ENCODE measurements at places on chromosomes 12 and 14.

GRCh38 chr14:42921901-42922300 lies 1315.2 kb downstream of the LRFN5 start:
- DNase-seq: no peak

DNA sequence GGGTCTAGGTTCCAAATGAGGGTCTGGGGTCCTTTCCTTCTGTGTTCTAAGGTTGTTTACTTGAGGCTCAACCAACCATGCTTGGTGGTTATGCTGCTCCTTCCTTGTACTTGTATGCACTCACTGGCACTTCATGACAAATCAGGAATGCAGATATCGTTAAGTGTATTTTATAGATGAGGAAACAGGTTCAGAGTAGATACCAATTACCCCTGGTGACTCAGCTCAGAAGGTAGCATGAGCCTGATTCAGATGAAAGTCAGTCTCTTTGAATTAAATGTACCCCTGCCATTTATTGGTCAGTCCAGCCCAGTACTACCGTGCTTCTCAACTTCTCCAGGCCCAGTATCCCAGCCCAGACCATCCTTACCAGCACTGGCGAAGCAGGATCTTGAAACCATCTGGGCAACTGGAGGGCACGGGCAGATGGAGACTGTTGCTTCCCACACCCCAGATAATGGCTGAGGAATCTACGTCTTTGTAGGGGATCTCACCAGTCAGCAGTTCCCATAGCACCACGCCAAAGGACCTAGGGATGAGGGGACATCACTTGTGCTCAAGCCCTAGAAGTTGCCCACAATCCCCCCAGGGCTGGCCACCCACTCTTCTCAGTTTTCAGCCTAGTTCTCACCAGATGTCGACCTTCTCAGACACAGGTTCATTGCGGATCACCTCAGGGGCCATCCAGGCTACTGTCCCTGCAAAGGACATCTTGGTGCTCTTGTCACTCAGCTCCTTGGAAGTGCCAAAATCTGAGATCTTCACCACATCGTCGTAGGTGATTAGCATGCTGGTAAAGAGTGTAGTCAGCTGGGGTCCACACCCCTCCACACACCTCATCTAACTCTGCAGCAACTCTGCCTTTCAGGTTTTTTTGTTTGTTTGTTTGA lies 14.3 kb downstream of the MAP3K12 start:
- no peak for DNase-seq

DNA sequence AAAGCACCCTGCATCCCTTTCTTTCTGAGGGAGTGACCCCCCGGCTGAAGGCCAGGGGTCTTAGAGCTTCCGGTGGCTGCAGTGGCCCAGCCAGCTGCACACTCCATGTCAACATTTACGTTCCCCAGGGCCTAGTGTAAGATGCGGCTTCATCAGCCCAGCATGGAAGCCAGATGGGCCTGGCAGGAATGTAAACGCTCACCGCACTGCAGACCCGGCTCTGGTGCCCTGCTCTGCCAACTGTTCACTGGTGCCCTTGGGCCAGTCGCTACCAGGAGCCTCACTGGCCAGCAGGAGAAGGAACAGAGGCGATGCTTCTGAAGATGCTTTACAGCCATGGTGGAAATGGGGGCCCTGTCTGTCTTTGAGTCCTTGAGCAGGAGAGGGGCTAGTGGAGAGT lies 8.6 kb upstream of the TMEM119 start:
- DNase-seq: no peak

GRCh38 chr14:102316338-102316742 lies 3.2 kb upstream of the ZNF839 start:
- DNase-seq: no peak

DNA sequence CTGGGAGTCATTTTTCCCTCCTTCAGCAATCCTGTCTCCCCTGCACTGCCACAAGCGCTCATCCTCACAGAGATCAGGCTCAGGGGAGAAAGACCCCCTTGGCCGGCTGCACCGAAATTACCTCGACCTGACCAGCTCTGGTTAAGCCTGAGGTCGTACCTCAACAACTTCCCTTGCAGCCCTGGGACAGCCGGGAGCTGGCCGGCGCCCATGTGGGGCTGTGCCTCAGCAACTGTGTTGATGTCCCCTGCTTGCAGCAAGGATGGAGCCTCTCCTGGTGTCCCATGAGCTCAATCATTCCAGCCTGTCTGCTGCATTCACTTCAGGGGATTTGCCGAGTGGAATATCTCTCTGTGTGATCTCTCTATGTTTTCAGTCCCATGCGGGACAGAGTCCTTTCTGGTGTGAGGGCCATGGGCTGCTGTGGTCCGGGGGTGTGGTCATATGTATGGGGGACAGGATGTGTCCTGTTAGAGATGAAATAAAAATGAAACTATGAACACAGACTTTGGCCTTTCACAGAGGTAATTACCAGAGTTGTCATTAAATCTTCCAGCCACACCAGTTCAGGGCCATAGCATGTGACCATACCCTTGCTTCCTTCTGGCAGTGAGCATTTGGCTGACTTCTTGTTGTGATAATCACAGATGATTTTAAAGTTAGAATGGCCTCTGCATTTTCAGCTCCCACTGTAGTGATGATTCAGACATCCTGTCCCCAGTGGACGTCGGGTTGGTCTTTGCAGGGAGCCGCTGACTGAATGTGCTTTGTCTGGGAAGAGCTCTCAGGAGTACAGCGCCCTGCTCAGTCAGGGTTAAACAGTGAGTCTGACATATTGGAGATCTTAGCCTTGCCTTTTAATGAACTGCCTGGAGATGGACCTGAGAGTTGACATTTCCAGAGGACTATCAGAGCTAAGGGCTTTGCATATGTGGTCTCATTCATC lies 405.9 kb downstream of the AACS start:
- no peak for DNase-seq

DNA sequence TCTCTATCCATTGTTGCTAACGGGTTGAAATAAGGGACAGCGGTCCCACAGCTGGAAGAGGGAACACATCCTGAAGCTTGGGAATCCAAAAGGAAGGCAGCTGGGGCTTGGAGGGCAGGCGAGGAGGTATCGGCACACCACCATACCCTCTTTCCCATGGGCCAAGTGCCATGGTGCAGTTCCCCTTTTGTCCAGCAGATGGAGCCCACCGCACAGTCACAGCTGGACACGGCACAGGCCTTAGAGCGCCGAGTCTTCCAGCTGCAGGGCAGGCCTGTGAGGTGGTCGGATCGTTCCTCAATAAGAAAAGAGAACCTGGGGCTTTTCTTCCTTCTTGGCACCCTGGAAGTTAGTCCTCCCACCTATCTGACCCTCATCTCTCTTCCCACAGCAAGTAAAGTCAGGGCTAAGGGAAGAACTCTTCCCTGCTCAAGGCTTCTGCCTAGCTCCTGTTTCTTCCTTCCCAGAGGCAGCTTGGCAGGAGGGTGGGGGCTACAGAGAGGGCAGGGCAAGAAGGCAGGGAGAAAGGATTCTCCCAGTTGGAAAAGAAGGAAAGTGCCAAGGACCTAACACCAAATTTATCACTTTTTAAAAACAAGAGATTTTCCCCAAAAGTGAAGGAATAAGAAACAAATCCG lies 8.6 kb downstream of the PPP1R1A start:
- DNase-seq: no peak

DNA sequence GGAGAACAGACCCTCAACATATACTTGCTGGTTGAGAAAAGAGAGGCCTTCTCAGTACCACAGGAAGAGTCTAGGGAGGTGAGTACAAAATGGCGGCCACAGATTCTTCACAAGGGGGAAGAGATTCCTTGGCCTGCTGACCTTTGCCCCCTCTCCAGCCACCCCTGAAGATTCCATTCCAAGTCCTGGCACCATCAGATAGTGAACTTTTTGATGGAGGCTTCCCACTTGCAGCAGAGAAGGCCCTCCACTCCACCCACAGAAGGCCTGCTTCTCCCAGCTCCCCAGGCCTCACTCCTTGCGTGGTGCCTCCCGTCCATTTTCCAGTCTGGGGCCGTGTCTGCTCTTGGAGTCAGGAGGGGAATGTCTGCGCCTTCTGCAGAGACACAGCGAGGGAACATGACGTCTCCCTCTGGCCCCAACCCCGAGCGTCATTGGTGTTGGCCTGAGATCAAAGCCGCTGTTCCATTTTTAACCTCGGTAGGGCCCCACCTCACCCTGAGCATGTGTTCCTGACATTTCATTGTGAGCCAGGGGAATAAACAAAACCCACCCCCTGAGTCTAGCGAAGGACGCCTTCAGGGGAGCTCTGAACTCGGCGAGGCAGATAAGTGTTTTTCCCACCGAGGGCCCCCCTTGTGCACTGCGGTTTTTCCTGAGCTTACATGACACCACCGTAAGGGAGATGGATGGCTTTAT lies 268.7 kb upstream of the TBX3 start:
- DNase-seq: no peak

DNA sequence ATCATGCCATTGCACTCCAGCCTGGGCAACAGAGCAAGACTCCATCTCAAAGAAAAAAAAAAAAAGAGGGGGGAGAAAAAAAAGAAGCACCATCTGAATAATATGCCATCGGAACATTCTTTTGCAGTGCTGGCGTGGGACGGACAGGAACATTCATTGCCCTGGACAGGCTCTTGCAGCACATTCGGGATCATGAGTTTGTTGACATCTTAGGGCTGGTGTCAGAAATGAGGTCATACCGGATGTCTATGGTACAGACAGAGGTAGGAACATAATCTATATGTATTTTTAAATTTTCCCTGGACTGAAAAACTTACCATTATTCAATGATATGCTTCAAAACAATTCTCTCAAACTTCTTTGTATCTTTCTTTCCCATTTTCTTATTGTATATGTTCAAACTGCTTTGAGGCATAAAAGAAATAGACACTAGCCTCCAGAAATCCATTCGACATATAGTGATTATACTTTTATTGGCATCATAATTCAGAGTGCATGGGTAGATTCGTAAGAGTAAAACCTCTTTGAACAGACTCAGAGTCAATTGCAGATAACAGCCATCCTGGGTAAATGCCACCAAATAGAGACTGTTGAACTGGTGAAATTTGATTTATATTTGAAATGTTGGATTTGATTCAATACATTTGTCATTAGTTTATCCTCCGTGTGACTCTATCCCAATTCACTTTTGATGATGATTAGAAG lies 199.7 kb downstream of the EPS8 start:
- DNase-seq: no peak

DNA sequence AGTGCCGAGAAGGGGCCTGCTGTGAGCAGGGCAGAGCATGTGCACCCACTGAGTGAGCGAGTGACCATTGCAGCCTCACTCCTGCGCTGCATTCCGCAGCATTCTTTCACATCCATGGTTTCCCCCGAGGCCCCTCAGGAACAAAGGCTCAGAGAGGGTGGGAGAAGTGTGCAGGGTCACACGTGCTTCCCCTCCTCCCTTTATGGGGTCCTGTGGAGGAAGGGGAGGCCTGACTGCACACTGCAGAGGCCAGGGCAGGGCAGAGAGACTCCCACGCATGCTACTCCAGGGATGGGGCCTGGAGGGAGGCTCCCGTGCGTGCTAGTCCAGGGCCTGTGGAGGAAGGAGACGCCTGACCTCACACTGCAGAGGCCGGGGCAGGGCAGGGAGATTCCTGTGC lies 63.2 kb downstream of the DIO3 start:
- DNase-seq: no peak

GRCh38 chr12:95216711-95217376 lies 423 bp downstream of the FGD6 start:
- DNase-seq: no peak

DNA sequence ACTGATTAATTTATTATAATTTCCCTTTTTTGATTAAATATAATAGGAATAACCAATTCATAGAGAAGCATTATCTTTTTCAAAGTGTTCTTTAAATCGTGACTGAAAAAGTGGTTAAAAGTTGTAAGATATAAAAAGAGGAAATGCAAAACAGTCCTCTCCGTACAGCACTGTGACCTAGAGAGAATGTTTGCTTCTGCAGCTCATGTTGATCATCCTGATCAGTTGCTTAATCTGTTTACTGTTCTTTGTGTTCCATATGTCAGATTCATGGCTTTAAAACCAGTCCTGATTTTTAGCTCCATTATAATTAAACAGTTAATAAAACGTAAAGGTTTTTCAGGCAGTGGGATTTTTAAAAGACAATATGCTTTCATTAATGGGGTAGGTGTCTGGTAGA lies 4.7 kb downstream of the TTC8 start:
- no peak for DNase-seq

- no peak for DNase-seq
Observed at GRCh38 chr12:71999795-72000194, 61.1 kb downstream of the TPH2 start.

DNA sequence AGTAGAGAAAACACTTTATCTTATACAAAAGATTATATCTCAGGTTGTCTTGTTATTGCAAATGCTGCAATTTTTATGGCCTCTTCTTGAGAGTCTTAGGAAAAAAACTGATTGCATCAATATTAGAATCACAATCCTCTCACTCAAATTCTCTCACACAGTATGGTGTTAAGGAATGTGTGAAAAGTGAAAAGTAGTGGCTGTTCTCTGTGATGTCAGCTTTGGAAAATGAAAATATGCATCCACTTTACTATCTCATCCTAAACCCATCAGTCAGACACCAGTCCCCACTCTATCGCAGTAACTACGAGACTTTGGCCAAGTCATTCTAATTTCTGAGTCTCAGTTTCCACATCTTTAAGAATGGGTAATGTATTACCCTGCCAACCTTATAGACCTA lies 32.6 kb upstream of the NTF3 start:
- no peak for DNase-seq

DNA sequence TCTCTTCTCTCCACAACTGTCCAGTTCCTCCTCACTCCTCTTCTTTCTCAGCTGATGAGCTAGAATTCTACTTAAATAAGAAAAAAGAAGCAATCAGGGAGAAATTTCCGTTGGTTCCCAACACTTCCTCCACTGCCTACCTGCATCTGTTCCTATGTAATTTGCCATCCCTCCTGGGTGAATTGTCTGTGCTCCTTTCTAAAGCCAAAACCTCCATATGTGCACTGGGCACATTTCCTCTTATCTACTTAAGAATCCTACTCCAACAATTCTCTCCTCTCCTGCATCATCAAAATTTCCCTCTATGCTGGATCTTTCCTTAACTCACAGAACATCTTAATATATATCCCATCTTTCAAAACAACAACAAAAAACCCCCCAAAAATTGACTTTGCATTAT lies 35.2 kb downstream of the GPR65 start:
- DNase-seq: no peak

GRCh38 chr12:21073822-21074460 lies 57.1 kb upstream of the SLCO1B1 start:
- no peak for DNase-seq

- no peak for DNase-seq
Observed at GRCh38 chr12:52401526-52401925, 4.6 kb downstream of the KRT82 start.

- DNase-seq: no peak
Observed at GRCh38 chr12:43060742-43061141, 471.2 kb upstream of the PRICKLE1 start.

DNA sequence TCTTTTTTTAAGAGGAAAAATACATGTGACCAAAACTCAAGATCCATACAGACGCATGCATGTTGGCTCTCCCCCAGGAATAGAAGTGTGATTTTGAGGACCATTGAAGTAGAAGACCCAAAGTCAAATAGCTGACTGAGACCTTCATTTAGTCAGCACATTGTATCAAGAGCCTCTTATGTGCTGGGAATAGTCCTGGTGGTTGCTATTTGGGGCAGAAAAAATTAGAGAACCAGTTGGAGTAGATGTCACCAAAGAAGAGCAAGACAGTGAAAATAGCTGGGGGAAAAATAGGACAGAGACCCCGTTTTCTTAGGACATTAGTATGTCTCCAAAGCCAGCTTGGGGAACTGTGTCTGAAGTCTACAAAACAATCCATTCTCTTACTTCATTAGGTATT lies 93.6 kb downstream of the PELI2 start:
- DNase-seq: no peak
